Lung microvascular endothelial cell (primary cell): ENCODE measurements at places on chromosomes 2 and 18. TPM values are rescaled to one million over a fixed set of nuclear protein-coding genes. Genes with fewer than 3 reads are reported as not detected.

Gene EMX1
- total RNA-seq = not detected in 2 replicates

Gene MAIP1
- 23.1 and 26.0 TPM in 2 replicates for total RNA-seq

Gene TRMT61B
- total RNA-seq = 6.8 and 13.1 TPM in 2 replicates

Gene RGPD3
- under 0.01 TPM in 2 replicates for total RNA-seq

Gene LRATD1
- total RNA-seq = 2.0 and 9.4 TPM in 2 replicates
